Central memory CD8-positive, alpha-beta T cell (primary cell): ENCODE measurements at places on chromosomes 11 and 22.
A peak's percentile ranks its signal among the peaks of the same experiment; 100 is the strongest.

- peaks cover 2% of the 10 kb centered on the region for H3K36me3 ChIP-seq
- no peaks in the 10 kb centered on the region for H3K27me3 ChIP-seq
- H3K27ac ChIP-seq = no peak overlapping the region
- DNase-seq = no peak
Measured at GRCh38 chr22:25701056-25701780, 40.8 kb upstream of the MYO18B start.

- H3K36me3 ChIP-seq = peaks cover 24% of the 10 kb centered on the region
- H3K4me1 ChIP-seq = peaks cover 39% of the 10 kb centered on the region
- H3K4me3 ChIP-seq = peak overlapping the region; percentile 41
- no peak for DNase-seq
Measured at GRCh38 chr22:41943661-41944209, 3.2 kb downstream of the CENPM start.

- H3K27ac ChIP-seq = no peak overlapping the region
- peak overlapping the region; percentile 77 for H3K4me3 ChIP-seq
- peaks cover 53% of the 10 kb centered on the region for H3K4me1 ChIP-seq
- H3K27me3 ChIP-seq = no peaks in the 10 kb centered on the region
- DNase-seq = no peak
Measured at GRCh38 chr11:68840661-68841653, 759 bp downstream of the CPT1A start.

GRCh38 chr22:30186041-30186440, 60.5 kb downstream of the LIF start:
- no peak overlapping the region for H3K27ac ChIP-seq
- H3K36me3 ChIP-seq = no peaks in the 10 kb centered on the region
- no peaks in the 10 kb centered on the region for H3K4me1 ChIP-seq
- H3K27me3 ChIP-seq = peaks cover 18% of the 10 kb centered on the region
- H3K4me3 ChIP-seq = no peak overlapping the region

GRCh38 chr11:13475091-13475490, 12.1 kb upstream of the BTBD10 start:
- H3K36me3 ChIP-seq = no peaks in the 10 kb centered on the region
- no peaks in the 10 kb centered on the region for H3K4me1 ChIP-seq
- H3K27ac ChIP-seq = no peak overlapping the region
- H3K4me3 ChIP-seq = no peak overlapping the region

- no peaks in the 10 kb centered on the region for H3K27me3 ChIP-seq
- H3K27ac ChIP-seq = no peak overlapping the region
- DNase-seq = no peak
- no peak overlapping the region for H3K4me3 ChIP-seq
Measured at GRCh38 chr22:24588381-24588756, 4.5 kb downstream of the LRRC75B start.

GRCh38 chr11:15048616-15049015, 24.8 kb upstream of the CALCB start:
- H3K4me3 ChIP-seq = no peak overlapping the region
- H3K27ac ChIP-seq = no peak overlapping the region
- peaks cover 25% of the 10 kb centered on the region for H3K27me3 ChIP-seq
- no peaks in the 10 kb centered on the region for H3K4me1 ChIP-seq
- H3K36me3 ChIP-seq = no peaks in the 10 kb centered on the region

DNA sequence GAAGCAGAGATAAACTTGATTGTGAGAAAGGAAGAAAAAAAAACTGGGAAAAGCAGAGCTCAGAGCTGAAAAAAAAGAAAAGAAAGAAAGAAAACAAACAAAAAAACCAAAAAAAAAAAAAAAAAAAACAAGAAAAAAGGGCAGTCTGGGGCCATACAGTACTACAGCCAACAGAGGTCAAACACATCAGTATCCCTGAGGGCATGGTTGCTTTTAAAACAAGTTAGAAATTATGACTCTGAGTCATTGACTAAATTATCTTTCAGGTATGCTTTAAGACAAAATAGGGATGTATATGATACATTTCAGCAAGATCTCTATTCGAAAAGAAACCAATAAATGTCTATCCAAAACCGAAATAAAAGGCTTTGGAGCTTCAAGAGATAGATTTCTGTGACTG, 37.1 kb upstream of the TLCD5 start:
- H3K27me3 ChIP-seq = peaks cover 60% of the 10 kb centered on the region
- H3K4me1 ChIP-seq = no peaks in the 10 kb centered on the region
- no peaks in the 10 kb centered on the region for H3K36me3 ChIP-seq
- H3K4me3 ChIP-seq = no peak overlapping the region

GRCh38 chr11:403761-404431, 9.9 kb downstream of the PKP3 start:
- H3K4me3 ChIP-seq = peak overlapping the region; percentile 53
- peak overlapping the region; percentile 74 for H3K27ac ChIP-seq
- DNase-seq = no peak
- no peaks in the 10 kb centered on the region for H3K27me3 ChIP-seq
- peaks cover 11% of the 10 kb centered on the region for H3K36me3 ChIP-seq
- peaks cover 9% of the 10 kb centered on the region for H3K4me1 ChIP-seq

- H3K27me3 ChIP-seq = no peaks in the 10 kb centered on the region
- no peak overlapping the region for H3K4me3 ChIP-seq
- DNase-seq = no peak
- no peaks in the 10 kb centered on the region for H3K4me1 ChIP-seq
- H3K36me3 ChIP-seq = peaks cover 2% of the 10 kb centered on the region
Measured at GRCh38 chr22:44159811-44160210, 20.9 kb upstream of the PARVG start.
